ENCODE measurements at places on chromosomes 1 and 21. TPM values are rescaled to one million over a fixed set of nuclear protein-coding genes. Genes with fewer than 3 reads are reported as not detected.

DNA sequence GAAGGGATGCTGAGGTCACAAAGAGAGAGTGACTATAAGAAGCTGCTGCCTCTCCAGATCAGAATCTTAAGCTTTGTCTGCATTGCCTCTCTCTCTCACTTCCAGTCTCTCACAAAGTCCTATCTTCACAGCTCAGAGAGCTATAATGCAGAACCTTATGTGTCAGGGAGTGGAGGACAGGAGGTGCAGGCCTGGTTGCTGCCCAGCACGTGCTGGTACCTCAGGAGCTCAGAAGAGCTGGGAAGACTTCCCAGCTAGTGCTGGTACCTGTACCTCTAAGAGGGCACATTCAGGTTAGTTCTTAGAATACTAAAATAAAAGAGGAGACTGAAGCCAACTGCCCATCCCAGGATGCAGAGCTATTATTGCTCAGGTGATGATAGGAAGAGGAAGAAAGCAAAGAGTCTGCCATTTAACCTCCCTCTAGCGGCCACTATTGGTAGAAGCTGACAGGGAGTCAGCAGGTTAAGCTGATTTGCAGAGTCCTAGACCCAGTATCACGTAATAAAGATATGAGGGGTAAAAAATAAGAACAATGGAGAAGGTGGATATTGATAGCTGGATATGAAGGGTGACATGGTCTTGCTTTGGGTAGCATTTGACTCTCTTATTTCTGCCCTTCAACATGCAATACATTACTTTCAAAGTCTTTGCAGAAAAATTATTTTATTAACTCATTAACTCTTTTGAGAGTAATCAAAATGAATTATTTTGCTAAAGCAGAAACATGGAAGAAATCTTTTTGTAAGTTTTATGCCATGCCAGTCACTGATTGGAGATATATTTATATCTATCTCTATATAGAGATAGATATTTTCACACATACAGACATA, 138.1 kb upstream of the HMCN1 start:
- no peak overlapping the region for H3K4me3 ChIP-seq
- H3K36me3 ChIP-seq, result no peaks in the 10 kb centered on the region
- no peaks in the 10 kb centered on the region for H3K27me3 ChIP-seq

CD160 gene
- total RNA-seq, result not detected

PAQR6 gene
- total RNA-seq, result 14.6 TPM

TENT5C gene
- 0.18 TPM for total RNA-seq

DNA sequence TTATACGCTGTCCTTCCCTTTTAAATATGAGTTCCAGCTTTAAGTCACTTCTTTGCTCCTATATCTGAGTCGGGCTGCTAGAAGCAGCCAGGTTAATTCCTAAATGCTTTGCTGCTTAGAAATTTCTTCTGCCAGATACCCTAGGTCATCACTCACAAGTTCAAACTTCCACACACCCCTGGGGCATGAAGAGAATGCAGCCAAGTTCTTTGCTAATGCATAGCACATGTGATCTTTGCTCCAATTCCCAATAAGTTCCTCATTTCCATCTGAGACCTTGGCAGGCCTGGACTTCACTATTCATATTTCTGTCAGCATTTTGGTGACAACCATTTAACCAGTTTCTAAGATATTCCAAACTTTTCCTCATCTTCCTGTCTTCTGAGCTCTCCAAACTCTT, 14.5 kb upstream of the APP start:
- H3K4me1 ChIP-seq, result no peaks in the 10 kb centered on the region
- H3K4me3 ChIP-seq, result no peak overlapping the region
- no peaks in the 10 kb centered on the region for H3K27me3 ChIP-seq

DNA sequence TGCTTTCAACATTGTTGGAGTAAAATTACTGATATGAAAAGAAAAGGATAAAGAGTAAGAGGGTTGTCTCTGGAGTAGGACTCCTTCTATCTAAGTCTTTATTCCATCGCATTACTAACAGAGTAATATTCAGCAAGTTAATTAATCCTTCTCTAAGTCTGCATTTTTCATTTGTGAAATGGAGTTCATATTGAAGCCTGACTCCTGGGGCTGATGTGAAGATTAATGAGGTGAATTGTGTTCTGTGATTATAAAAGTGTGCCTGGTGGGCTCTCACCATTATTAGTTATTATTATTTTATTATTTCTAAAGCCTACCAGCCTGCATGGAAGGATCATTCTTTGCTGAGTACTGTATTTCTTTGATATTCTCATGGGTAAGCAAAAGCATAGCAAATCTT, 1096.7 kb downstream of the KCNT2 start:
- no peaks in the 10 kb centered on the region for H3K27me3 ChIP-seq
- no peaks in the 10 kb centered on the region for H3K4me1 ChIP-seq
- peaks cover 7% of the 10 kb centered on the region for H3K36me3 ChIP-seq

DNA sequence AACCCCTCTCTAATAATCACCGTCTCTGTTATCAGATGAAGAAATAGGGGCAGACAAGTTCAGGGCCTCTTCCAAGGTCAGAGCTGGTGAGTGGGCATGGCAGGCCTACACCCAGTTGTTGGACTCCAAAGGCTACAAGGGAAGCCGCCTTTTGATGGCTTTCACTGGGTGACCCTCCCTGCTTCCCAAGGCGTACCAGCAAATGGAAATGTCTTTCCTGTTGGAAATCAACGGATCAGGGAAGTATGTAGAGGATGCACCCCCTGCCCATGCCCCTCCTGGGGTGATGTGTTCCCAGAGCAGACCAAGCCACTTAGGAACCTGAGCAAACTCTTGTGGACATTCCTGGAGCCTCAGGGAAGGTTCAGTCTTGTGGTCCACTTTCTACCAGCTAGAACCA, 47.4 kb downstream of the LGR6 start:
- no peak overlapping the region for H3K4me3 ChIP-seq
- DNase-seq, result peak; percentile 13
- no peaks in the 10 kb centered on the region for H3K27me3 ChIP-seq
- peaks cover 3% of the 10 kb centered on the region for H3K4me1 ChIP-seq

TBX19 gene
- 0.48 TPM for total RNA-seq

DNA sequence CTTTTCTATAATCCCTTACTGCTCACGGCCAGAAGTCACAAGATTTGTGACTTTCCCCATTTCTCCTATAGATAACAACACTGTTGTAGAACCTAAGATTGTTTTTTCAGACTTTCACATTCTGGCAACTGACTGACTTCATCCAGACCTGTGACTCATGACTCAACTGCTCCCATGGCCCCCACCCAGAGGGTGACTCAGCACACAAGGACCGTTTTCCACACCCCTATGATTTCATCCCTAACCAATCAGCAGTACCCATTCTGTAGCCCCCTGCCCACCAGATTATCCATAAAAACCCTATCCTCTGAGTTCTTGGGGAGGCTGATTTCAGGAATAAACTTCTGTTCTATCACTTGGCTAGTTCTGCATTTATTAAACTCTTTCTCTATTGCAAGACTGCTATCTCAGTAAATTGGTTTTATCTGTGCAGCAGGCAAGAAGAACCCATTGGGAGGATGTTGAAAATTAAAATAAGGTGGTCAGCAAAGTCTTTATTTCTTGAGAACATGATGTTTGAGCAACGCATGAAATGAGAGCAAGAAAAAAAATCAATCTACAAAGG, 79.7 kb downstream of the NGF start:
- H3K27ac ChIP-seq, result no peak overlapping the region
- no peaks in the 10 kb centered on the region for H3K27me3 ChIP-seq
- H3K4me3 ChIP-seq, result no peak overlapping the region
- peaks cover 8% of the 10 kb centered on the region for H3K36me3 ChIP-seq

- no peak overlapping the region for H3K4me3 ChIP-seq
- H3K4me1 ChIP-seq, result no peaks in the 10 kb centered on the region
- DNase-seq, result no peak
- H3K27me3 ChIP-seq, result no peaks in the 10 kb centered on the region
These were observed 8.7 kb upstream of the COX20 start for GRCh38 chr1:244826712-244827111.

AQP10 gene
- not detected for total RNA-seq

DNA sequence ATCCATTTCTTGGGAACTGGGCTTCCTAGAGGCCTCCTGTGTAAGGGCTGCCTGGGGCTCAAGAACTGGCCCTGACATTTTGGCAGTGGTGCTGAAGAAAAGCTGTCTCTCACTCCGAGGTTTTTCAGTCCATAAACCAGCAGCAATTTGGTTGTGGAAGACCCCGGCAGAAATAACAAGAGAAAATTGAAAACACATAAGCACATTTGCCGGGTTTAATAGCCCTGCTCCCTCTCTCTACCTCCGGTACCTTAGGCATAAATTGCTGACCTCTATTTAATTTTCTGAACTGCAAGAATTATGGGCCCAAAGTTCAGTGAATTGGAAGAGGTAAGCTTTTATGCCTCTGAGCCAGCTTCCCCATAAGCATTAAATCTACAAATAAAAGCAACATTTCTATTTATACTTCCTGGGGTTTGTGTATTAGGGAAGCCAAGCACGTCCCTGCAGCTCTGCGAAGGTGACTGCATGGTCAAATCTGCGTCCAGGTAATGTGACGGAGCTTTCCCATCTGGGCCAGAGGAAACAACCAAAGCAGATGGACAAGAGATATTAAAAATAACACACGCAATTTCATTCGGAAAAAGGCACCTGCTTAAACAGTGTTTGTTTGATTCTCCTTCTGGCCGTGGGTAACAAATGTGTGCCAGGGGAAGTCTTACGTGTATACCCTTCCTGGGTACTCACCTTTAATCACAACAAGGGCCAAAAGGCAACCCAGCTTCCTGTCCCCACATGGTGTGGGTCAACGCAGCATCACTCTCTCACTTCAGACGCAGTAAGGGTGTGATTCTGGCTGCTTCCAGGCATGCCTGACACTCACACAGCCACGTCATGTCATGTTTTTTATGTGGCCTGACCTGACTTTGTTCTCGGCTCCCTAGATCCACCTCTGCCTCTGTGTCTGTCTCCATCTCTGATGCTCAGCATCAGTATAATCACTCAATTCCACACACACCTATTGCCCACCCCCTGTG, 69.2 kb downstream of the PAPPA2 start:
- H3K27ac ChIP-seq, result no peak overlapping the region
- no peaks in the 10 kb centered on the region for H3K27me3 ChIP-seq
- H3K36me3 ChIP-seq, result no peaks in the 10 kb centered on the region
- no peak overlapping the region for H3K4me3 ChIP-seq
- no peaks in the 10 kb centered on the region for H3K4me1 ChIP-seq

- no peak overlapping the region for H3K27ac ChIP-seq
- DNase-seq, result no peak
- H3K4me1 ChIP-seq, result no peaks in the 10 kb centered on the region
These were observed 32.3 kb downstream of the CD160 start for GRCh38 chr1:145751491-145752037.

- no peaks in the 10 kb centered on the region for H3K4me1 ChIP-seq
- no peak for DNase-seq
- no peak overlapping the region for H3K4me3 ChIP-seq
- no peaks in the 10 kb centered on the region for H3K36me3 ChIP-seq
These were observed 5.0 kb upstream of the DUSP23 start for GRCh38 chr1:159775716-159776115.

DNA sequence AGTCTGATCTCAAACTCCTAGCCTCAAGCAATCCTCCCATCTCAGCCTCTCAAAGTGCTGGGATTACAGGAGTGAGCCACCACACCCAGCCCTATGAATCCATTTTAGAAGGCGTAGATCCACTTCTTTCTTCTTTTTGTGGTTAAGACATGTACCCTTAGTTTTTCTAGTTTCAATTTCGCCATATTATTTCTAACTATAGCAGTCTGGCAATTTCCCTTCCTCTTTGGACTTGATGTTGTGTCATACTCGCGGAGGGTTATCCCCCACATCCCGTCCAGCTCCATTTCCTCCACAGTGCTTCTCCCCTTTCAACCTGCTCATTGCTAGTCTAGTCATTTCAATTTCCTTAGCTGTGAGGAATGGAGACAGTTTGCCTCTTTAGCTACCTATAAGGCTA, 5.2 kb upstream of the LRRC8D start:
- no peaks in the 10 kb centered on the region for H3K36me3 ChIP-seq
- no peaks in the 10 kb centered on the region for H3K27me3 ChIP-seq
- H3K4me1 ChIP-seq, result no peaks in the 10 kb centered on the region
- no peak for DNase-seq

DNA sequence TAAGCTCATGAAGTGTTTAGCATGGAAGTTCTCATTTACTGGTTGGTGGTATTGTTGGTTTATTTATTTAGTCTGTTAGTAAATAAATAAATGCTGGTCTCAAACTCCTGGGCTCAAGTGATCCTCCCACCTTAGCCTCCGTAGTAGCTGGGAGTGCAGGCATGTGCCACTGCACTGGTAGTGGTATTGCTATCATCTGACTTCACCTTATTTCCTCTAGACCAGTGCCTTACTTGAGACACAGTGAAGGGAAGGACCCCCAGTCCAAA, 1.4 kb upstream of the SLC2A1 start:
- H3K4me3 ChIP-seq, result peak overlapping the region; percentile 32
- no peak overlapping the region for H3K27ac ChIP-seq
- DNase-seq, result no peak
- peaks cover 21% of the 10 kb centered on the region for H3K4me1 ChIP-seq

GRCh38 chr1:55428944-55429931, 214.1 kb upstream of the USP24 start:
- H3K27me3 ChIP-seq, result no peaks in the 10 kb centered on the region
- DNase-seq, result peak; percentile 38
- H3K27ac ChIP-seq, result no peak overlapping the region
- no peaks in the 10 kb centered on the region for H3K4me1 ChIP-seq
- H3K4me3 ChIP-seq, result no peak overlapping the region
- H3K36me3 ChIP-seq, result no peaks in the 10 kb centered on the region

DNA sequence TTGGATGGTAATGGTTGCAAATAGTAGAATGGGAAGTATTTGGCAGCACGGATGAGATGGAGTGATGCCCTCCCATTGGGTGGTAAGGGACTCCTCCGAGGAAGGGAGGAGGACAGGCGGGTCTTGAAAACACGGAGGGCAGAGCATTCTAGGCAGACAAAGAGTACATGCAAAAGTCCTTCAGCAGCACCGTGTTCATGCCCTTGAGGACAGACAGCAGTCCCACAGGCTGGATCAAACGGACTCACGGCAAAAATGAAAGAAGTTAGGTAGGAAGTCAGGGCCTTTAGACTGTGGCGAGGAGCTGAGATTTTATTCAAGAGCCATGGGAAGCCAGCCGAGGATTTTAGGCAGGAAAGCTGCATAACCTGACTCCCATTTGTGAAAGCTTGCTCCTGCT, 253.9 kb downstream of the RHOU start:
- 0 out of 3 replicates have a peak overlapping the region, but pooled peaks have one; percentile 3 for H3K4me3 ChIP-seq
- no peak overlapping the region for H3K27ac ChIP-seq
- no peaks in the 10 kb centered on the region for H3K36me3 ChIP-seq
- no peak for DNase-seq
- no peaks in the 10 kb centered on the region for H3K27me3 ChIP-seq
